ENCODE measurements at places on chromosomes 2 and 18.

DNA sequence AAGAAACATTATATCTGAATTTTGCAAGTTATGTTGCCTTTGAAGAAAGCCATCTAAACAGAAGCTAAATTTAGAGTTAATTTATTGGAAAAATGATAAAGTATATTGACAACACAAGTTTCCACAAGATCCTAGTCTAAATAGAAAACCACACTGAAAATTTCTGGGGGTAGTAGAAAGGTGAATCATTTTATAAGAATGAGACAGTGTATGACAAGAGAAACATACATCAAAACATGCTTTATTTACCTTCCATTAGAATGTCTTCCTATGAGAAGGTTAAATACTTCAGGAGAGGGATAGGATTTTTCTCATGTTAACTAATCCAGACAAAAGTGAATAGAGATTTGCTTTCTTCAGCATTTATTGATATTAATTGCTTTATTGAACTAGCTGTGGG lies 1389.8 kb upstream of the ZEB2 start:
- DNase-seq, result no peak

GRCh38 chr18:36338403-36338933 lies 41.0 kb downstream of the FHOD3 start:
- DNase-seq, result no peak

- DNase-seq, result peak; percentile 85
Observed at GRCh38 chr2:46296216-46296839, 879 bp upstream of the EPAS1 start.

- DNase-seq, result no peak
Observed at GRCh38 chr2:10132596-10132995, 10.1 kb downstream of the RRM2 start.

DNA sequence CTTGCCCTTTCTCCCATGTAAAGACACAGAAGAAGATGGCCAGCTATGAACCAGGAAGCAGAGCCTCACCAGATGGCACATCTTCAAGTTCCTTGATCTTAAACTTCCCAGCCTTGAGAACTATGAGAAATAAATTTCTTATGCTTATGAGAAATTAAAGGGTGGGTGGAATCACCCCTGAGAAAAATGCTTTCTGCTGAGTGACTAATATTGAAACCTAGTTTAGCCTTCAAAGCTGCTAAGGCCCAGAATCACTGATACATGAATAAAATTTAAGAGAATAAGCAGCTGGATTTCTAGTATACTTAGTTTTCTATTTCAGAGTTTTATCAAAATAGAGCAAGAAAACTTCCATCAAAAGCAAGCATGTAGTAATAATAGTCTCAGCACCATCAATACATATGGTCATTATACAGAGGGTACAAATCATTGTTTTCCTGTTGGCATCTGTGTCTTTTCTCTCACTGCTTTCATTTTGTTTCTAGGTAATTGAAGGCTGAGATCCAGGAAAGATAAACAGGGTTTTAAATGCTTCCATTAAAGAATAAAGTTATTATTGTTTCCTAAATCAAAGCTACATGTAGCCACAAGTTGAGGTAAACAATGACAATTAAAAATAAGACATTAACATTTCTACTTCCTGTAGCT lies 53.3 kb upstream of the COL5A2 start:
- DNase-seq, result no peak

DNA sequence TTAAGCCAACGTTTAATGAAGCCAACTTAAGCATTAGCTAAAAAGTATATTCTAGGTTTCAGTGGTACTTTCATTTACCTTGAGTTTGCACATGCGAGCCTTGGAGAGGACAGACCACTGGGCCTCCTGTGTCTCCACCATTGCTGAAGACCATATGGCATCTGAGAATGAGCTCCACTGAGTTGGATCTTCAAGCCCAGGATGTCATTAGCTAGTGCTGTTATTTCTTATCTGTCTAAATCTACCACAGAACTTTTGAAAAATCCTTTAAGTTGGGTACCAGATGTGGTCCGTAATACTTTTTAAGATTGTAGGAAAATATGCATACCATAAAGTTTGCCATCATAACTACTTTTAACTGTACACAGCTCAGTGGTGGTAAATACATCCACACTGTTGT lies 161.8 kb downstream of the NCK2 start:
- DNase-seq, result no peak

DNA sequence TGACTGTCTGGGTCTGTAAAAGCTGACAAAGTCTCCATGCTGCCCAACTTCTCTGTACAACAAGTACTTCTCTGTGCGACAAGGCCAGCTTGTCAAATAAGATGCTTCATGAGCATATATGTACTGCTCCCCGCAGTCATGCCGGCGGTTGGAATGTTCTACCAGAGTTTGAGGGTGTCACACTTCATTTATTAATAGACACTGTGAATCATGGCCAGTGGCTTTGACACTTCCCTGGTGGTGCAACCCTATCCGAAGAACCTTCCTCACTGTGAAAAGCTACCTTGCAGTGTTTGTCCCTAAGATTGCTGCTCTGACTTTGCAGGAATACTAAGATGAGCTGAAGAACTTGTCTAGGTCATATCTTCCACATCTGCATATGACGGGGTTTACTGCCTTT lies 120.9 kb upstream of the NRP2 start:
- no peak for DNase-seq

DNA sequence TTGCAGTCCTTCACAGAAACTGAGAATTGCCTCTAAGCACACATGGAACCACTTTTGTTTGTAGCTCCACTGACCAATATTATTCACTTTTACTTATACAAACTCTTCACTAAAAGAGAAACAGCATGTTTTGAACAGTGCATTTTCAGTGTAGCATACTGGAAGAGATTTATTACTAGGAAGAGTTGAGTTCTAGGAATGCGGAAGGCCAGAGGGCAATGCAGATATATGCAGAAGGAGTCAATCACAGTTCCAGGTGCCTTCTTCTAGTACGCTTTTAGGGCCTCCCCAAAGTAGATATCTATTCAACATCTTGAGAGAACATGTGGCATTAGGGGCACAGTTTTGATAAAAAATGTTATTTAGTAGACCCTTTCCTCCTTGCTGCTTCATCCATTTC lies 1654.0 kb upstream of the ZEB2 start:
- DNase-seq, result no peak

- no peak for DNase-seq
Observed at GRCh38 chr18:77113361-77114151, 19.0 kb downstream of the MBP start.

DNA sequence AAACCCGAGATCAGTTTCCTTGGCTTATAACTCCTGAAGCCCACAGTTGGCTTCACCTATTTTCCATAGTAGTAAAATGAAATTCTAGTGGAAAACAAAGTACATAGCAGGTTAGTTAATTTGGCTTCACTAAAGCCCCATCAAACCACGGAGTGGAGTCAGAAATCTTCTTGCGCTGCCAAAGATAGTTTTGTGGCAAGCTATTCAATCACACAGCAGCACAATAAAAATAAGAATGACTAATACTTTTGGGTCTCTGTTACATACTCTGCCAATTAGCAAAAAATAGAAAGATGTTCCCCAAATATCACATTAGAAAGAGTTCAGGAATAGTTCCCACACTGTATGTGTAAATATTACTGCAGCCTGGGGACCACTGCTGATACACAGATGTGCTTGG lies 175.2 kb upstream of the NOL4 start:
- DNase-seq, result no peak

- DNase-seq, result no peak
Observed at GRCh38 chr2:28164280-28164801, 228.3 kb upstream of the FOSL2 start.

DNA sequence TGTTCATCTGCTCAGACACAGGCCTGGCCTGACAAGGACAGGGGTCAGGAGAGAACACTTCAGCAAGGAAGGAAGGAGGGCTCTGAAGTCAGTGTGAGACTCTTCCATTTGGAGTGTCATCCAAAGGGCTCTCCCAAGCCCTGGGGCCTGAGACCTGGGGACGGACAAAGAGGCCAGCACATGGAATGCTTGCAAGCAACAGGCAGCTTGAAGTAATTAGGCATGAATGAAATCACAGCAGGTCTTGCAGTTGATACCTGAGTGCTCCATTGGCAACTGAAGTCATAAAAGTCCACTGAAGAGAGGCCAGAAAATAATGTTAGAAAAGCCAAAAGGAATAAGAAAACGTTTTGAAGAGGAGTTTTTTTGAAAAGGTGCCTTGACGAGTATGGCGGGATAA lies 231.7 kb downstream of the VAPA start:
- DNase-seq, result peak; percentile 45

GRCh38 chr2:121074293-121074932 lies 210.6 kb downstream of the TFCP2L1 start:
- no peak for DNase-seq
